ENCODE measurements at places on chromosomes 5 and 9.

DNA sequence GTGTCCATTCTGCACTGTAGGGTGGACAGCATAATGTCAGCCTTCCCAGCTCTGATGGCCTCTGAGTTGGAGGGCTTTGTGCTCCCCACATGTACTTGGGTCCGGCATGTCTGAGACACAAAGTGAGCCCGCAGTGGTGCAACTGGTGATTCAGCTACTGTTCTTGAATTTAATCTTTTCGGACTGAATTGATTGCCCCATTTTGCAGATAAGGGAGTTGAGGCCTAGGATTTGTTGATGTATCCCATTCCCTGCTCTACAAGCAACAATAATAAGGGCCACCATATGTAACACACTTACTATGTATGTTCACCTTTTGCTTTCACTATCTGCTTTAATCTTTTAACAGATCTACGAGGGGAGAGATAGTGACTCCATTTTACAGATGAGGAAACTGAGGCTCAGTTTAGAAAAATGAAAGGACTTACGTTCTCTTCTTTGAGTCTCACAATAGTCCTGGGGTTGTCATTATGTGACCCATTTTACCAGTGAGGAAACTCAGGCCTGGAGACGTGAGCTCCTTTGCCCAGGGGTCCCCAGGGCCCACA is 4.5 kb downstream of the GSN start:
- DNase-seq, result no peak

GRCh38 chr5:160923936-160924710 is 72.1 kb upstream of the ATP10B start:
- DNase-seq, result no peak

- DNase-seq, result no peak
Measured at GRCh38 chr5:43037636-43038495, 2.3 kb downstream of the ANXA2R start.

DNA sequence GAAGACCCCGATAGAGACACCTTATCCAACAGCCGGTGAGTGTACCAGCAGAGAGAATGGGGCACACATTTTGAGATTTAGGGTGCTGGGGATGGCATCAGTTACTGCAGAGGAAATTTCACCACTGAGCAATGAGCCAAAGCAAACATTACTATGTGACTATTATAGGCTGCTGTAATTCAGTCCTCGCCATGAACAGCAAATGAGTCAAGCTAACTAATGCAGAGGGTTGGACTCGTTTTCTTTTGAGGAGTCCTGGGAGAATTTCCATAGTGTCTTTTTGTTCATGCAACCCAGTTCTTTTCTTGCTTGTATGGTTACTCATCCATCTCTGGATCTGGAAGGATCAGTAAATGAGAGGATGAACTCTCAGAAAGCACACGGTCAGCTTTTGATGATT is 323.8 kb downstream of the PSAT1 start:
- no peak for DNase-seq

GRCh38 chr5:160133918-160134304 is 14.7 kb upstream of the PWWP2A start:
- DNase-seq, result no peak

DNA sequence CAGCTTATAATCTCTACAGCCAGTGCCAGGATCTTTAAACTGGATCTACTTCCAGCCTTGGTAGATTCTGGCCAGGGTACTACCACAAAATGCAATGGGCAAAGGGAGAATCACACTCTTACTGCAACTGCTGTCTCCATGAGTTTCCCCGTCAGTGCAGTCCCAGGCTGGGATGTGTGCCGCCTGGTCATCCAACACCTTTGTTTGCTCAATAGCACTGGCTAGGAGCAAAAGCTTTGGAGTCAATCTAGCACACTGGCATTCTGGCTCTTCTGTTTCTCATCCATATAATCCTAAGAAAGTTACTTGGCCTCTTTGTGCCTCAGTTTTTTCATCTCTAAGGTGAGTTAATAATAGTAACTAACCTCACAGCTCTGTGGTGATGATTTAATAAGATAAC is 96.9 kb downstream of the FBN2 start:
- no peak for DNase-seq

DNA sequence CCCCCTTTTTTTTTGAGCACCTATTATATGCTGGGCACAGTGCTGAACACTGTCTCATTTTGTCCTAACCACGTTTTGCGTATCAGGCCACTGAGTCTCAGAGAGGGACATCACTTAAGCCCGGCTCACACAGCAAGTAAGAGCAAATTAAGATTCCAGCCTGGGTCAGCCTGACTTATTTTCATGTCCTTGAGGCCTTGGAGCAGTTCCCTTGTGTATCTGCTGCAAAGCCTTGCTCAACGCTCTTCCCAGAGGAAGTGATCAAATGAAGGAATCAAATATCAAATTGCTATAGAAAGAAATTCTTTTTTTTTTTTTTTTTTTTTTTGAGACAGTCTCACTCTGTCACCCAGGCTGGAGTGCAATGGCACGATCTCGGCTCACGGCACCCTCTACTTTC is 30.7 kb downstream of the ERGIC1 start:
- no peak for DNase-seq

DNA sequence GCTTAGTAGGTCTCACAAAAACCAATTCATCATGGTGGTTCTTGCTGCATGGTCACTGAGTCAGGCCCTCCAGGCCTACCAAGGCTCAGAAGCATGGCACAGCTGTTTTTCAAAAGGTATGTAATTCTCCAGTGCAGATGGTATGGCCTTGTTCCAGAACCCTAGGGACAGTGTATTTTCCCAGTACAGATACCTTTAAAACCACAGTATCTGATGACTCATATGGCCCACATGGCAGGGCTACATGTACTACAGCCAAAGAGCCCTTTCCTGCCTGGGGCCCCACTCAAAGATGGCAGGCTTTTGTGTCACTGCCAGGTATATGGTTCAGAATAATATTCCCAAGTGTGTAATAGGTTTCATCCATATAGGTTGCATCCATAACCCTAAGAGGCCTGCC is 16.5 kb downstream of the CSF2 start:
- no peak for DNase-seq

DNA sequence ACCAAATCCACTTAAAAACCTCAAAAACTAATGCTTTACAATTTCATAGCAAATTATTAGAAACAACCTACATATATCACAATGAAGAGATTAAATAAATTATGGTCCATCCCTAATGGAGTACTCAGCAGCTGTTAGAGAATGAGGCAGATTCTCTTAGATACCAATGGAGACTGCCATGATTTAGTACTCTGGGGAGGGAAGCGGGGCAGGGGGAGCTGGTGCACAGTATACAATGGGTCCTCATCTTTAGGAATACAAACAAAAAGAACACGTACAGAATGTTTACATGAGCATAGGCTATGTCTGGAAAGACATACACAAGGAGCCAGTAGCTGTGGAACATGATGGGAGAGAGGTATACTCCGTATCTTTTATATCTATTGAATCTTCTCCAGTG is 2.0 kb downstream of the LIFR start:
- DNase-seq, result no peak

- no peak for DNase-seq
Measured at GRCh38 chr9:78070521-78070920, 38.9 kb upstream of the GNAQ start.

DNA sequence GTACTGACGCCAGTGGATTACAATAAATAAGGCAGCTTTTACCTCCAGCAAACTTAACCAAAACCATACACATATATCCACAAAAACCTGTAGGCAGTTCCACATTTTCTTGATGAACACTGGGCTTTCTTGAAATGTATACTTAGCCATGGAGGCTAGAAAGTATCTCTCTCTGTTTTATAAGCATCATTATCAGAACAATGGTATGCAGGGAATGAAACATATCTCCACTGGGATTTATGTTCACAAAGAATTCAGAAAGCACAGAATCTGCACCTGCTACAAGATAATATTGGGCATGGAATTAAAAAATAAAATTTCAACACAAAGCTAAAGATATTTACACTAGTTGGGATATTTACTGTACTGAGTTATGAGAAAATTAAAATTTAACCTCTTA is 126.1 kb upstream of the RASA1 start:
- DNase-seq, result no peak

GRCh38 chr5:8865686-8866374 is 680.0 kb downstream of the SEMA5A start:
- DNase-seq, result no peak

- no peak for DNase-seq
Measured at GRCh38 chr5:116378777-116379121, 195.9 kb downstream of the SEMA6A start.

DNA sequence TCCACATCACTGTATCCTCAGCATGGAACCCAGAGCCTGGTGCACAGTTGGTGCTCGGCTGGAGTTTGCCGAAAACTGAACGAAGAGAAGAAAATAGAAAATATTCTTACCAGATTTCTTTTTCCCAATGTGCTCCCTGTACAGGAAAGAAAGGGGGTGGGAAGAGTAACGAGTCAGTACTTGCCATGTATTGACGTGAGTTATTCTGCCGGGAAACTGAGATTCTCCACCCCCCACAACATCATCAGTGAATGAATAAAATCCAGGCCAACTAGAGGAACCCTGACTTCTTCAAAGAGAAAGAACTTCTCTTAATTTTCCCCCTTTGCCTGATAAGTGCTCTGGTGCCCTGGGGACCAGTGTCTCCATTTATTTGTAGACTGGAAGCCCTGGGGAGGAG is 80.6 kb downstream of the SH3PXD2B start:
- no peak for DNase-seq

GRCh38 chr9:106025453-106025852 is 331.1 kb downstream of the TMEM38B start:
- DNase-seq, result no peak

DNA sequence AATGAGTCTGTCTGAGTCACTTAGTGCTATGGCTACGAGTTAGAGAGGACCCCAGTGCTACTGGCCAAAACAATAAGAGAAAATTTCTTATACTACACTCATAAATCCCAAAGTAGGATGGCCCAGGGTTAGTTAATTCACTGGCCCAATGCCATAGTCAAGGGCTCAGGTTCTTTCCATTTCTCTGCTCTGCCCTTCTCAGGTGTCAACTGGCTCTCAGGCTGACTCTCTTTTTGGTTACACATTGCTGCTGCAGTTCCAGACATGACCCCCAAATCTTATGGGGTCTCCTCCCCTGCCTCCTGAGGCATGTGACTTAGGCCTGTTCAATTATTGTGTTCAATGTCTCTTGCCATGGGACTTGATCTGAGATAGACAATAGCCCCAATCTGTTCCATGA is 70.4 kb downstream of the ARHGEF37 start:
- DNase-seq, result no peak

- no peak for DNase-seq
Measured at GRCh38 chr5:170336065-170336464, 38.5 kb upstream of the LCP2 start.

DNA sequence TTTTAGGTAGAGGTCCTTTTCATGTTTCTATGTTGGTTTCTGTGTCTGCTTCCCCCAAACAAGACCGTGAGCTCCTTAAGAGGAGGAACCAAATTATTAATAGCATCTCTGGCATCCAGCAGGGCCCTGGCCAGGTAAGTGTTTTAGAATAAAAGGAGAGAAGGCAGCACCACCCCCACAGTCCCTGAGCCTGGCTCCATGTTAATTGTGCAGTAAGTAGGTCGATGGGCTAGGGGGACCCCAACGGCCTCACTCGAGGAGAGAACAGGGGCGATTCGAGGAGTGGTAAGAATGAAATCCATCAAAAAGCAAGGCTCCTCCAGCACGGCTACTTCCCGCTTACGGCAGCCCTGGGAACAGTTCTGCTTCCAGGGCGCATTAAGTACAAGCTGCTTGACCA is 67.0 kb downstream of the GABBR2 start:
- no peak for DNase-seq

GRCh38 chr5:86971034-86971571 is 296.6 kb upstream of the RASA1 start:
- no peak for DNase-seq

GRCh38 chr9:14529629-14530028 is 163.6 kb downstream of the ZDHHC21 start:
- no peak for DNase-seq

DNA sequence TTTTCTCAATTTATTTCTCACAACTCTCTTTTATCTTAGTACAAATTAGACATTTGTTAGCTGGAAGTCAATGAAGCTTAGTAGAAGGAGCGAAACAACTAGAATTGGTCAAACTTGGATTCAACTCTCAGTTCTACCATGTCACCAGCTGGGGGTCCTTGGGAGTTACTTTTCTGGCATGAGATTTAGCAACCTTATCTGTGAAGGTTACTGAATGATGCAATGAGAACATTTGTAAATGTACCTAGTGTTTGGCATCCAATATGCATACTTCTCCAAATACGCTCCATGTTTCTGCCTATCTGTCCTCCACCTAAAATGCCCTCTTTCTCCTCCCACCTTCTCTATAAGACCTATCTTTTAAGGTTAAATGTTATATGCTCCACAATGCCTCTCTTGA is 6.3 kb downstream of the HNRNPA0 start:
- no peak for DNase-seq

- peak; percentile 56 for DNase-seq
Measured at GRCh38 chr9:131668439-131669268, 71.2 kb downstream of the RAPGEF1 start.

GRCh38 chr9:136149337-136149736 is 30.7 kb upstream of the TMEM250 start:
- DNase-seq, result no peak

DNA sequence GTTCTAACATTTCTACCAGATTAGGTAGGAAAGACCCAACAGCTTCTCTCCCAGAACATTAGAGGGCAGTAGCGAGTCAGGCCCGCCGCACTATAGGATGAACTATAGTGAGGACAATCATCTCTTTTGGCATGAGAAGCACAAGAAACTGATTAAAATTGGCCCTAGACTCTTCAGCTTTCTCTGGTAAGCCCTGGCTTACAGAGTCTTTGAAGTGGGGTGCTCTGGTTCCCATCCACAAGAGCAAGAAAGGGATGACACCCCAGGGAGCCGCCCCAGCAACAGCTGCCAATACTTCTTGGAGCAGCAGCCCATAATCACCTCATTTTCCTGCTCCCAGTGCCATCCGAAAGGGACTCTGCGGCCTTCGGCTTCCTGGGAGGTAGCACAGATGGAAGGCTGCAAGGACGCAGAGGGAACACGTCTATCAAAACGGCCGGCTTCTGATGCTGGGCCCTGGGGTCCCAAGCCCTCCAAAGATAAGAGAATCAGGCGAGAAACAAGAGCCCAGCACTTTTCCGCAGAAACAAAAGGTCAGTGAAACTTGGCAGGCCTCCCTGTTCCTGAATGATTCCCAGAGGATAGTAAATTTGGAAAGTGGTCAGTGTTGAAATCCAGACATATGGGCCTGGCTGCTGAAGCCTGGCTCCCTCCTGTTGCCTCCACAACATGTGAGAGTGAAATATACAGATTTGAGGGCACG is 69.3 kb downstream of the HSD17B3 start:
- DNase-seq, result peak; percentile 37

GRCh38 chr9:74804018-74804385 is 83.7 kb downstream of the TRPM6 start:
- DNase-seq, result no peak

GRCh38 chr9:91162784-91163443 is 198.8 kb downstream of the AUH start:
- no peak for DNase-seq
